ENCODE measurements at places on chromosomes 13 and 19. TPM values are rescaled to one million over a fixed set of nuclear protein-coding genes. Genes with fewer than 3 reads are reported as not detected.

DNA sequence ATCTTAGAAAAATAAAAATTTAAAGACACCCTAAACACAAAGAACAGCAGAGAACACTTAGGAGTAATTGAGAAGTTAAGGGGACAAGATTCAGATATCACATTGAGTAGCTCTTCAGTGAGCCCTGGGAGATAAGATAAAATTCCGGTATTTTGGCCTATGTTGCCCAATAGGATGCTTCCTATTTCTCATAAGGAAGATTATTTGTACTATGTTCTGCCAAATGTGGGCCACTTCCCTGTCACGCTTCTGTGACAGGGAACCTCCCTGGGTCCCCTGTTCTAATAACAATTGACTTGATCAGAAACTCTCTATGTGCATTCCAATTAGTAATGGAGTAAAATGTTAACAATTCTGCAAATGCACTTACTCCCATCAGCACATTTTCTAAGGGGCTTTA, 310.7 kb downstream of the MYO16 start:
- no peak for DNase-seq

GRCh38 chr19:1861599-1862031, 1.8 kb downstream of the KLF16 start:
- DNase-seq: no peak

The FCGBP gene
- total RNA-seq: 7.2 TPM

DNA sequence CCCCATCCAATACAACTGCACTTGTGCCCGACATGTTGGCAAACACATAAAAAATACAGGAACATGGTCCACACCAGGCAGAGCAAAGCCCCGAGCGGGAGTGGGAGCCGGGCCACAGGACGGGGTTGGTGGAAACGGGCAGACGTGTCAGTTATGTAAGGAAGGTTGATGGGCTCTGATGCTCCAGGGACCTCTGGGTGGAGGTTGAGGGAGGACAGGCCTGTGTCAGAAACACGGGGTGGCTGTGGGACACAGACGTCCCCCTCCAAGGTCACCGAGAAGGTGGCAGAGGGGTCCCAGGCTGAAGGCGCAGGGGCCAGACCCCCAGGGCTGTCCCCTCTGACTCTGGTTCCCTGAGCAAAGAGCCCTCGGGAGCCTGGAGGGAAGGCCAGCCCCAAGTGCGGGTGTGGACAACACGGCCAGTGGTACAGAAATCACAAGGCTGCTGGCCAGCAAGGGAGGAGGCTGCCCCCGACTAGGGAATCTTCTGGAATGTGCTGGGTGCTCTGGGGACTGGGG, 31.4 kb upstream of the C13orf46 start:
- DNase-seq: no peak

GRCh38 chr19:18477974-18478373, 40.0 kb upstream of the ISYNA1 start:
- no peak for DNase-seq

- DNase-seq: no peak
These were observed 428.7 kb downstream of the FGF9 start for GRCh38 chr13:22099585-22099984.

The S1PR4 gene
- total RNA-seq: 43.4 TPM
